Brain (organoid and tissue), 16 donors: ENCODE measurements at places on chromosomes 13 and 19. TPM values are rescaled to one million over a fixed set of nuclear protein-coding genes. Genes with fewer than 3 reads are reported as not detected.

HSD17B14 gene
- 44.7 TPM for polyA plus RNA-seq

DNAJC15 gene
- polyA plus RNA-seq, result 4.0 TPM

DNA sequence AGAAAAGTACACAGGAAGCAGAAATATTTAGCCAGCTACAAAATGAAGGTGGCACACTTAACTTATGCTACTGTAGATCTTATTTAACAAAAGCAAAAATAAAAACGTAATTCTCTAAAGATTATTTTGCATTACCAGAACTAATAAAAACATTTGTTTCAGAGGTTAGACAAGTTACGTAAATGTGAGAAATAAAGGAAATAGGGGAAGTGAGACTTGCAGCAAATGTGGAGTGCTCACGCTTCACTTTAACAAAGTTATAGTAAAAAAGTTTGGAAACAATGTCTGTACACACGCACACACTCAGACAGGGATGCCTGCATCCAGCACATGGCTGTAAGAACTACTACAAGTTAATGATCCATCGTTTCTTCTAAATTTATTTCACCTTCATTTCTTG lies 83.7 kb downstream of the NALCN start:
- no peak for DNase-seq

- DNase-seq, result no peak
These were observed 1.2 kb downstream of the DAZAP1 start for GRCh38 chr19:1408300-1409203.

DNA sequence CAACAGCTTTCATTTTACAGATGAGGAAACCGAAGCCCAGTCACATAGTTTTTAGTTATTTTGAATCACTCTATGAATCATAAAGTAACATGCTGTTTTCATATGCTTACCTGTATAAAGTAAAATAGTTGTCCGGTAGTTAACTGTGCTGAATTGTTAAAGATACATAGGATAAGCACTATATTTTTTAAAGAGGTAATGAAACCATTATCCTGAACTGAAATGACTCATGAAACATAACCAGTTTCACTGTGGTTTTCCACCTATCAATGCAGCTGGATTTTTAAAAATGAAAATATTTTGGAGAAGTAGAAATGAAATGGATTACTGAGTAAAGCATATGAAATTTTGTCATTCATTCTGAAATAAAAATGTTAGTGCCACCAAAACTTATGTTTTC lies 655.0 kb downstream of the OLFM4 start:
- DNase-seq, result no peak

DNA sequence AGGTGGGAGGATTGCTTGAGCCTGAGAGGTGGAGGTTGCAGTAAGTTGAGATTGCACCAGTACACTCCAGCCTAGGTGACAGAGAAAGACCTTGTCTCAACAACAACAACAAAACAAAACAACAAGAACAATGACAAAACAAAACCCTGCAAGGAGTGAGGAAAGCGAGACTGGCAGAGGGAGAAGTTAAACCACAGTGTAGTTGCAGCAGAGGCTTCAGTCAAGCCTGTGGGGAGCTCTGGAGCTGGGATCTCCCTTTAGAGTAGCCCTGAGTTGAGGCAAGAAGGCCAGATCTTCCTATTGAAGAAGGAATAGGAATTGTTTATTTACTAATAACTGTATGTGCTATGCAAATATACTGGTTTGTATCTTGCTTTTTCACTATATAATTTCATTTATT lies 25.3 kb upstream of the RNASEH2B start:
- no peak for DNase-seq

DNA sequence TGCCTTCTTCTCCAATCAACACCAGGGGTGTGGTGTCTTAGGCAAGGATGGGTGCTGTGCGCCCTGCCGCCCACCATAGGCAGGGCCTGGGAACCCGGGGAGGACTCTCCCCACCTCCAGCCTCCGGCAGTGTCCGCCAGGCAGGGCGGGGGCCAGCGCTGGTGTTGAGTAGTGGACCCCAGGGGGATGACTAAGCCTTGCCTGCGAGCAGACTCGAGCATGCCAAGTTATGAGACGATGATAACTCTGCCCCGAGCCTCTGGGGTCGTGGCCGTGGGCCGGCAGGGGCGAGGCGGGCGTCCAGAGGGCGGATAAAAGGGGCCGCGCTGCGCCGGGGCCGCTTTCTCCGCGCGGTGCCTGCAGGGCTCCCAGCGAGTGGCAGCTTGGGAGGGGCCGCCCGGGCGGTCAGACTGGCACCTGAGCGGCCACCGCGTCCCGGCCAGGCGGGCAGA lies at the start of gene MEDAG:
Gene MEDAG, plus strand, starts transcription at position 340 of the 452 bp plus-strand sequence. CDS start 245 bp downstream, outside the sequence.
- DNase-seq, result no peak

DNA sequence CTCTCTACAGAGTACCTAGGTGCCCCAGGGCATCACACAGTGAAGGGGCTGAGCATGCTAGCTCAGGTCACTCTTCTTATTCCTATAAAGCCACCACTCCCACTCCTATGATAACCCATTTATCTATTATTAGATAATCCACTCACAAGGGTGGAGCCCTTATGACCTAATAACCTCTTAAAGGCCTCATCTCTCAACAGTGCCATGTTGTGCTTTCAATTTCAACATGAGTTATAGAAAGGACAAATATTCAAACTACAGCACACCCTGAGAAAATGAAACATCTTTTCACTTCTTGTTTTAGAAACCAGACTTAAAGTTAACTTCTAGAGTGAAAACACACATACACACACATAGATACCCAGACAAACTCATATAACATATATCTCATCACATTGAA lies 1494.9 kb upstream of the MIR17HG start:
- no peak for DNase-seq

DNA sequence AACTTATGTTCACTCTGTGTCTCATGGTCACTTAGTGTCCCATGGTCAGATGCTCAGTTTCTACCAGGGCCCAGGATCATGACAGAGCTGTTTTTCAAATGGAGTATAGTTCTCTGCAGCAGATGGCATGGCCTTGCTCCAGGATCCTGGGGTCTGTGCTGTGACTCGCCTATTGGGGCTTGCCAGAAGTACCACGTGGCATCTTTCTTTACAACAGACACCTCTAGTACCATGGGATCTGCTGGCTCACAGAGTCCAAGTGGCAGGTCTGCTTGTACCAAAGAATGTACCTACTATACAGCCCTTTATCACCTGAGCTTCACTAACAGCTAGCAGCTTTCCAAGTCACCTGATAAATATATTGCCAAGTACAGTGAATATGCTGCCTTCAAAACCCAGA lies 6.0 kb upstream of the RNF6 start:
- DNase-seq, result peak; percentile 66
